Large intestine (tissue), 12 donors: ENCODE measurements at places on chromosomes 5 and 9.
A peak's percentile ranks its signal among the peaks of the same experiment; 100 is the strongest.

DNA sequence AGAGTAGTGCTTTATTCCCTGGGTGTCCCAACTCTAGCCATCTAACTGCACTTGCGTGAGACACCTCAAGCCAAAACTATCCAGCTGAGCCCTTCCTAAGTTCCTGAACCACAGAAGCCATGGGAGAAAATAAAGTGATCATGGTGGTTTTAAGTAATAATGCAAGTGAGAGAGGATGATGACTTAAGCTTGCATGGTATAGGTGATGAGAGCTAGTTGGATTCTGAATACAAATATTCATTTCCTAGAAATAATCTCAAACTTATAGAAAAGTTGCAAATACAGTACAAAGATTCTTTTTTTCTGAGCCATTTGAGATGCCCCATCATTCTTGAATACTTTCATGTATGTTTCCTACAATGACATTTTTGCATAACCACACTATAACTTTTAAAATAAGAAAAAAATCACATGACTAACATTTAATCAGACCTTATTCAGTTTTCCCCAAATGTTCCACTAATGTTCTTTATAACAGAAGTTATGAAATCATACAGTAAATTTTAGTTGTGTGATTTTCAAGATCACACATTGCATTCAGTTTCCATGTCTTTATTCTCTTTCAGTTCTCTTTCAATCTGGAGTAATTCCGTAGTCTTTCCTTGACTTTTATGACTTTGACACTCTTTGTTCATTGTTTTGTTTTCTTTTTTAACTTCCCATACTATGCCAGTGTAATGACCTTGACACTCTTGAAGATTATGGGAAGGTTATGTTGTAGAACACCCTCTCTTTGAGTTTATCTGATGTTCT, 5.5 kb upstream of the AK3 start:
- DNase-seq = no peak

DNA sequence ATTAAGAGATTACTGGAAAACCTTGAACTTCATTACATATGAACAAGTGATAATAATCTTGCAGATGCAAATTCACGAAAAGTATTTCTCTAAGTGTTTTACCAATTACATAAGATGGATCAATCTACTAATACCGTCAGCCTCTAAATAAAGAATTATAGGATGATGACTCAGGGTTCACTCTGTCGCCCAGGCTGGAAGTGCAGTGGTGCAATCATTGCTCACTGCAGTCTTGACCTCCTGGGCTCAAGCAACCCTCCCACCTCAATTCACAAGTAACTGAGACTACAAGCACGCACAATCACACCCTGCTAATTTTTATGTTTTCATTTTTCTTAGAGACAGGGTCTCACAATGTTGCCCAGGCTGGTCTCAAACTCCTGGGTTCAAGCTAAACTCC, 56.1 kb downstream of the CHD1 start:
- no peak for DNase-seq

DNA sequence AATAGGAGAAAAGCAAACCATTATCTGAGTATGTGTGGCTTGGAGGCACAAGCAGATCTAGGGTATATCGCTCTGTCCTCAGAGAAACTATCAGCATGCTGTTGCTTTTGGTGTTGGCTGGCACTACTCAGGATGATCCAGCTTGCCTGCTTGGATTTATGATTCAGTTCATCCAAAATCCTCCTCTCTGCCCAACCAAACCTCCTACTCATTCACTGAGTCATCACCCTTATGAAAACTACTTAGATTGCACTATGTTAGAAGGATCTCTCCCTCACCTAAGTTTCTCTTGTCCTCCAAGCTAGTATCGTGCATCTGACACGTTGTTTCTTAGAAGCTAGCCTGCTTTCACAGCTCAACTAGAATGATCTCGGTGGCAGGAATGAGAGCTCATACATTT, 14.2 kb upstream of the ZBED3 start:
- no peak for DNase-seq

- DNase-seq = no peak
Observed at GRCh38 chr9:25308549-25308948, 369.7 kb downstream of the TUSC1 start.

- DNase-seq = peak; percentile 4
Observed at GRCh38 chr5:145101246-145101645, 733.9 kb downstream of the PRELID2 start.

DNA sequence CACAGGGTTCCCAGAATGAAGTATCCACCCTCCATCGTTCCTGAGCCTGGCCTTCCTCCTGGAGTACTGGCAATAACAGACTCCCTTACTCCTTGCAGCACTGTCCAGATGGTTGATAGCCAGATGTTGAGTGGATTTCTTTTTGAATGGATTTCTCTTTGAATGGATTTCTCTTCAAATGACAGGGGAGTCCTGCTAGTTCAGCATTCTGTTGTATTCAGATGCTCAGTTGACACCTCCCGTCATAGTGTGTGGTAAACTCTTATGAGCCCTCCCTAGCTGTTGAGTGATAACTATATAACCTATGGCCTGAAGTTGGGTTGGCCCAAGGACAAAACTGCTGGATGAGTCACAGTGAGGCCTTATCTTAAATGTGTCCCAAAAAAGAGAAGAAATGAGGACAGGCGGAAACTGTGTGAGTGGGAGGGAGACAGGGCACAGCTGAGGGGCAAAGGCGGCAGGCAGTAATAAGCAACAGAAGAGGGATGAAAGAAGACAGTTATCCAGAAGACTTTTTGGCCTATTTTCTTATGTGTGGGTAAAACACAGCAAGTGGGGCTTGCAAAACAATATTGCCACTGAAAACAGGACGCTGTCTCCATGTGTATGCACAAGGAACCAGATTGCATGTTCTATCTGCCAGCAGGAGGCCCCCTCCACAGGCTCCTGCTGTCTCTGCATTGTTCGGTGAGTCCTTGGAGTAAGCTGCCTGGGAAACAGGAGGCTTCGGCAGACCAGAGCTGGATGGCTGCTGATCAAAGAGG, 209.5 kb upstream of the S1PR3 start:
- DNase-seq = no peak

DNA sequence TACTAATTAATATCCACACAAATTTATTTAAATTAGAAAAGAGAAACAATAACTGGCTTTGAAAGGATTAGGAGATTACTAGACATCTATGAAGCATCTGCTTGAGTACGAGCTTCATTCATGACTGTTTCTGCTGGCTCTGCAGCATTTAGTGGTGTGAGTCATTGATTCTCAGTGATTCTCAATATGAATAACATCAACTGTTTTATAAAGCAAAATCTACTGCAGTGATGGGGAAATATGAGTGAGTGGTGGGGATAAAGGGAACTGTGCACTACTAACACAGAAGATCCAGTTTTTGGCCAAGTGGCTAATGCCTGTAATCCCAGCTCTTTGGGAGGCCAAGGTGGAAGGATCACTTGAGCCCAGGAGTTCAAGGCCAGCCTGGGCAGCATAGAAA, 8.4 kb downstream of the FNBP1 start:
- DNase-seq = no peak

- peak; percentile 50 for DNase-seq
Observed at GRCh38 chr5:67301285-67301903, 104.8 kb upstream of the CD180 start.

- DNase-seq = no peak
Observed at GRCh38 chr5:179865491-179866240, 7.0 kb upstream of the MRNIP start.

GRCh38 chr5:135998889-135999288, 29.9 kb upstream of the TGFBI start:
- DNase-seq = no peak

DNA sequence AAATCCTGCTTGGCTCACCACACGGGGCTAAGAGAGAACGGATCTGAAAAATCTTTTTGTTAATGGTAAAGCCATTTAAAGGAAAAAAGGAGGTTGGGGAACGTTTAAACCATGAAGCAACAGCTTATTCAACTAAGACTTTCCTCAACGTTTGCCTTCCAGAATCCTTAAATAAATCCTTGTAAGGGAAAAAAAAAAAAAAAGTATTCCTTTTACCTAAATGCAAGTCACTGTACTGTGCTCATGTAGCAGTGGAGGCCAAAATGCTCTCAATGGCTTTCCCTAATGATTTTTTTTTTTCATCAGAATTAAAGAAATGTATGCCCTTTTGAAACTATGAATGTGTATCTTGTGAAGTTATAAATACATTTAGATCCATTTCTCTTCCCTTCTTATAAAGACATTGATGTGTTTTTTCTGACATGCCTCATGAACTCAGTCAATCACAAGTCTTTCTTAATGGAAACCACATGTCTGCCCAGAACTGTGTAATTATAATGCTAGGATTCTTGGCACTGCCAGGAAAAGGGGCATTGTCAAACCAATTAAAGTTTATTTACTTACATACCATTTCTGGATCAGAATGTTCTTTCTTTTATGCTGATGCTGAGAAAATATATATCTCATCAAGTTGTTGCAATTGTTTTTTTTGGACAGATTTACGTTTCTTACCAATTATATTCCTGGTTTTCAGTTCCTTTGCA, 107.5 kb downstream of the EBF1 start:
- DNase-seq = no peak

GRCh38 chr9:119736491-119737454, 367.5 kb upstream of the BRINP1 start:
- DNase-seq = no peak

DNA sequence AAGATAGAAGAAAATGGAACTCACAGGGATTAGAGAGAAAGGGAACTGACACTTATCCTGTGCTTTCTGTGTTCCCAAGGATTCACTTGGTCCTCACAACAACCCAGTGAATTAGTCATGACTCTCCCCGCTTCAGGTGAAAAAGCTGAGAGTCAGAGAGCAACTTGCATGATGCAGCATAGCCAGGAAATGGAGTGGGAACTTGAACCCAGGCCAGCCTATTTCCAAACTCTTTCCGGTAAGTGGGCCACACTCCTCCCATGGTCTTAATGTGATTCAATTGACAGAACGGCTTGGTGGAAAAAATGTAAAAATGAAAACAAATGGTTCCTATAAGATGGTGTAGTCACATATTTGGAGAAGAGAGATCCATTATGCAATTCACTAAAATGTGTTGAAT, 45.9 kb upstream of the CEMIP2 start:
- DNase-seq = no peak

GRCh38 chr5:124264499-124264898, 481.9 kb downstream of the ZNF608 start:
- DNase-seq = no peak

GRCh38 chr9:28892538-28892937, 1319.3 kb upstream of the C9orf72 start:
- DNase-seq = no peak

DNA sequence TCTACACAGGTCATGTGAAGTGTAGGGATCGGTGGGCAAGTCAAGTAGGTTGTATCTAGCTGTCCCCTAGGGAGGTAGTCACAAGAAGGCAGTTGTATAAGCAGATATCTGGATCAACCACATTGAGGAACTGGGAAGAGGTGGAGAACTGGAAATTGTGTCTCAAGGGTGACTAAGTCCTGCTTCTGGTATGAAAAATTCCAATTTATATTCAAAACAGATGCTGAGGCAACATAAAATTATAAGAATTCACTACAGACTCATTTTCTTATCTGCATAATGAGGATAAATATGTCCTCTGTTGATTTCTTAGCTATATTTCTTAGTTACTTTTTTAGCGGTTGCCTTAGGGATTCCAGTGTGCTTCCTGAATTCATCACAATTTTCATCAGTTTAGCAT, 46.8 kb downstream of the GALNT12 start:
- no peak for DNase-seq

DNA sequence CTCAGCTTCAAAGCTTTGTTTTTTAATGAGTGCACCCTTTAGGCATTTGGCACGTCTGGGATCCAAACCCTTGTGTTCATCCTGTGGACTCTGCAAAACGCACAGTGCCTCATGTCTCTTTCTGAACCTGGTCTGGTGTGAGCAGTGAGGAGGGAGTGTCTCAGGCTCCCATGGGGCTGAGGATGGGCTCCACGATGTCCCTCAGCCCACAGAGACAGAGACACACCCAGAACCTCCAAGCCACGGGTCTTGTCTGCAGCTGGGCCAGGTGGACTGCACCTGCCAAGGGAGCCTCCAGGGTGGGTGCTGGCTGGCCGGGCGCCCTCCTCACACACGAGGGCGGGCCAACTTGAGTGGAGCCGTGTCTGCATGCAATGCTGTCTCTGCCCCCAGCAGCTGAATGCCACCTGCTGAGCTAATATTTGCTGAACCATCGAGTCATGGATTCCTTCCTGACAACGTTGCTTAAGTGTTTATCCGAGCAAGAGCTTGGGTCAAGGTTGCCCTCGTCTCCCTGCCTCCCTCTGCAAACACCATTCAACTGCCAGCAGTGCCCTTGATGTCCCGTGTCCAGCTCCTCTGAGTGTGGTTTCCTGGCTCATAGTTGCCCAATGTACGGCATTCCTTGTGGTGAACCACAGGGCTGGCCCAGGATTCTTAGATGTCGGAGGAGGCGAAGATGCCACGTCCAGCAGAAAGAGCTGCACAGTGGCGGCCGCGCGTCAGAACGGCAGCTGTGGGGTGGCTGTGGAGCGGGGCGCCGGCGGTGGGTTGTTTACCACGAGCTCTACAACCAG, 31.4 kb upstream of the LPCAT1 start:
- DNase-seq = no peak

DNA sequence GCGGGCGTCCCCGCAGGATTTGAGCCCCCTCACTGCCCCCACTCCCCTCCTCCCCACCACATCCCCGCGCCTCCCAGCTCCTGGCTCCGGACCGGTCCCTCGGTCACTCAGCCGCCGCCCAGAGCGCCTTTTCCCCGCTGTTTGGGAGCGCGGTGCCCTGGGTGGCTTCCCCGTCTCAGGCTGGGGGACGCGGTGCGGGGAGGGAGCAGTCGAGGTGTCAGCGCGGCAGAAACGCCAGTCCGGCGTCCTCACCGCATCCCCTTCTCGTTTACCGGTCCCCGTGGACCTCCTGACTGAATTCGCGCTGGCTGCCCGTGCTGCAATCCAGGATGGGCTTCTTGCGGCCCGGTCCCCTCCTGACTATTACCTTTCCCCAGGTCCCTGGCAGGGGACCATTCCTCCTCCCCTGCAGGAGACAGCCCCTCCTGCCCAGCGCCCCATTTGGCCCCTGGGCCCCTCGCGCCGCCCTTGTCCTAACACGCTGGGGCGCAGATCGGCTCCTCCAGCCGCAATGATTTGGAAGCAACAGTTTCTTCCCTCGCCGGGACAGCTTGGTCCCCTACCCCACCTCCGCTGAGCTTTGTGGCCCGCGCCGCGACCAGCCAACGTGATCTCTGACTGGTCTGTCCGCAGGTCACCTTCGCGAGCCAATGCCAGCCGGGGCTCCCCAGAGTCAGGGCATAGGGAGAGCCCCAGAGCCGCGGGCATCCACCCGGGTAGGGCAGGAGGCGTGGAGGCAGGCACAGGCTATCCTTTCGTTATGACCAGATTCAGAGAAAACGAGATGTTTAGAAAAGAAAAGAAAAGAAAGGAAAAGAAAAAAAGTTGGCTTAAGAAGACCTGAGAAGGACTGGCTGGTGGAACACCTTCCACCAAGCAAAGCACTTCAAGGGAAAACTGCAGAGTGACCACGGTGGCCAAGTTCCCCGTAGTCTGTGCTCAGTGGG, 1.2 kb downstream of the ANKRD33B start:
- DNase-seq = no peak

GRCh38 chr5:40480392-40480791, 199.3 kb upstream of the PTGER4 start:
- no peak for DNase-seq

DNA sequence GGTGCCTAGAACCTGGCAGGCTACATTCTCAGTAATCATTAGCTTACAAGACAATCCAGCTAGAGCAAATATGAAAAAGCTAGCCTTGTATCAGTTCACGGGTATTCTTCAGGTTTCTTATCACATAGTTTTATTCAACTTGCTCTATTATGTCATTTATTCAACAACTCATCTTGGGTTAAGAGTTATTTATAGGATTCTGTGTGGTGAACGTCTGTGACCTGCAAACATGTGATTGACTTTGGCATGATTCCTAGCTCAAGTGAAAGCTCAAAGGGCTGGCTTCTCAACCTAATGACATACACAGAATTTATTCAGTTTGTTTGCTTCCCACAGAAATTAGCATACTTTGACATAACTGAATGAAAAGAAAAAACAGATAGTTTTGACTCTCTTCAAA, 173.1 kb downstream of the PLPPR1 start:
- DNase-seq = no peak
